ENCODE measurements at places on chromosomes 5 and 9.

DNA sequence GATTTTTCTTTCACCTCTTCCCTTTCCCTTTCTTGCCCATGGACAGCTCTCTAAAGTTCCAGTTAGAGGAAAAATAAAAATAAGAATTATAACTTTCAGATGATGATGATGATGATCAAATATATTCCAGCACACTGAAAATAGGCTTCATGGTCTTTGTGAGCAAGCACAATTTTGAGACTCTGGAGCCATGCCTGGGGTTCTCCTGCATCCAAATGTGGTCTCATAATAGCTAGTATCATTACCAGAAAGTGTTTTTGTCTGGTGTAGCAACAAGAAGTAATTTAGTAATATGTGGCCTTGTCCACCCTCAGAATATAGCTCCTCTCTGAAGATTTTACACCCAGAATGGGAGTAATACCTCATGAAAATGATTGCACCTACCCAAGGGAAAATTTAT is 150.4 kb downstream of the SNCAIP start:
- no peak for DNase-seq

GRCh38 chr5:73228052-73228451 is 55.1 kb downstream of the TMEM174 start:
- no peak for DNase-seq

- no peak for DNase-seq
These were observed 207.3 kb downstream of the ARHGAP26 start for GRCh38 chr5:142977363-142978051.

DNA sequence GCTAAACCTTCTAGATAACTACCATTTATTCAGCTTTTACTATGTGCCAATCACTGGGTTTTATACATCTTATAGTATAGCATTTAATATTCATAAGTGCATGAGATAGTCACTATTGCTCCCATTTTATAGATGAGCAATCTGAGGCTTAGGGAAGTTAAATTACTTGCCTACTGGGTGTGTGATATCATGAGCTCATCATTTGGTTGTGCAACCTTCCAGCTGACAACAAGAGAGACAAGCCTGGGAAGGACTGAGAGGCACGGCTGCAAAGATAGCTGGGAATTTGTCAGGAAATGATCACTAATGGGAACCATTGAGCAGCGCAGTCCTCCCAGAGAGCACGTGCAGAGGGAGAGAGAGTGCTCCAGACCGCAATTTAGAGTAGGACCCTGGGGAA is 481.6 kb upstream of the KIF2A start:
- no peak for DNase-seq

DNA sequence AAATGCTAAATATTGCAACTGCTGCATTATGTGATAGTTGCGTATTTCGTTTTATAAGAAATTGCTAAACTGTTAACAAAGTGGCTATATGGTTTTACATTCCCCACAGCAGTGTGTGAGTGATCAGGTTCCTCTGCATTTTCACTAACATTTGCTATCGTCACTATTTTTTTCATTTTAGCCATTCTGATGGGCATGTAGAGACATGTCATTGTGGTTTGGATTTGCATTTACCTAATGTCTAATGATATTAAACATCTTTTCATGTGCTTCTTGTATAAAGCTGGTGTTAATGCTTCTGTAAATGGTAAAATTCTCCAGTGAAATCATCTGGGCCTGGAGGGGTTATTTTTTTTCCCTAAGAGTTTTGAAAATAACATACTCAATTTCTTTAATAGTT is 61.6 kb downstream of the ERCC6L2 start:
- DNase-seq = no peak

DNA sequence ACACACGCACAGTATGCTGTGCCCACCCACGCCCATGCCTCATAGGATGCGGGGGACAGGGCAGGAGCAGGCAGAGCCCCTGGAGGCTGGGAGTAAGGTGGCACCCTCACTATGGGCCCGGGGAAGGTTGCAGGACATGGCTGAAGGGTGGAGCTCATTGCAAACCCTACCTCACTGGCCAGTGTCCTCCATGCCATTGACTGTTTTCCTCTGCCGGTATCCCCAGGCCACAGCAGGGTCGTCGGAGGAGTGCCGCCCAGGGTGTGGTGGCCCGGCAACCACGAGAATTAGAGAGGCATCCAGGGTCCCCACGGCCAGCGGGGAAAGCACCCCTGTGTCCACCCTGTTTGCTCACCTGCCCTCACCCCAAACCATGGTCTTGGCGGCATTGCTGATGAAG is 59.7 kb upstream of the FCN2 start:
- DNase-seq = no peak

DNA sequence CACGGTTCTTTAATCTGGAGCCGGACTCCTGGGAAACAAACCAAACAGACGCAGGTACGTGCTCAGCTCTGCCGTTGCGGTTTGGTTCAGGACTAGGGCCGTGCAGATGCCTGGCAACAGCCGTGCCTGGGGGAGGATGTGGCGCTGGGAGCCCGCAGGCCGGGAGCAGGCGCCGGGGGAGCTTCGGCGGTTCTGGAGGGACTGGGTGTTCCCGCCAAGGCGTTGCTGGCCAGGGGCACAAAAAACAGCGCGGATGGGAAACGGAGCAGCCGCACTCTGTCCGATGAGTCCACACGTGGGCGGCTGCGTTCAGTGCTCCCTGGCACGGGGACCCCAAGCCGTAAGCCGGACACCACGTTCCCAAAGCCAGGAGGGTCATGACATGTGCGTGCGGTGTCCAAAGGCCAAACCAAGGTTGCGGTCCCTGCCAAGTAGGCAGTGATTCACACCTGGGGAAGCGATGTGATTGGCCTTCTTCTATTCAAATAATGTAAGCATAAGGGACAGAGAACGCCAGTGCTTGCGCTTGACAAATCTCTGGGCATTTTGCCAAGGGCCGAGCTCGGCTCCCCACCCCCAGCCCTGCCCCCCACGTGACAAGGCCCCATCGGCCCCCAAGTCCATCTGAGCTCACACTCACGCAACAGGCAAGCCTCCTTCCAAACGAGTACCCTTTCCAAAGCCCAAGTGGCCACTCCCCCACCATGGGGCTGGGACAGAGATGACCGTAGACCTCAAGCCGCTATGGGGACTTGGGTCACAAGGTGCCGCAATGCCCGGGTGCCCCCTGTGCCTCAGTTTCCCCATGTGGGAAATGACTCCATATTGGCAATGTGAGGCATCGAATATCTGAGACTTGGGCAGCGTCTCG is 49.7 kb upstream of the NKD2 start:
- DNase-seq = peak; percentile 32

DNA sequence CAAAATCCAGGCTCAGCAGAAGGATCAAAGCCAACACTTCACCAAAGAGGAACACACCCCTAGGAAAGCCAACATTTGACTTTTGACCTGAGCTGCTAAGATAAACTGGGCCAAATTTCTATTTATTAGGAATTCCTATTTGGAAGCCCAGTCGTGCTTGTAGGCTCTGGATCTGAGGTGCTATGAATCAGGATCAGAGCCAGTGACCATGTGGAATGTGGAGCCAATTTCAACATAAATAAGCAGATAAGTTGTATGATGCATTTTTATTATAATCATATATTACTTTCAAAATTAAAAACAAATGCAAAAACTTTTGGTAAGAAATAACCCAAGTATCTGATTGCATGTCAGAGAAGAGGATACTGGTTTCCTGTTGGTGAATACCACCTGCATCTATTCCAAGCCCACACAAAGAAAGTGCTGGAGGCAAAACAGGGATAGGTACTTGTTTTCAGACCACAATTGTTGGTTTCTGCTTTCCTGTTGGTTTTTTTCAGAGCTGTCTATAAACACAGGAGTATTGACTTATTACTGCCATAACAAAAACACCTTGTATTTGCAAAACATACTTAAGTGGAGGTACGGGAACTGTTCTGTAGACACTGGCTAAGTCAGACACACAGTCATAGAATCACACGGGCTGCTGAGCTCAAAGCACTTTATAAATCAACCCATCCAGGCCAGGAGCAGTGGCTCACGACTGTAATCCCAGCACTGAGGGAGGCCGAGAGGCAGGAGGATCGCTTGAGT is 52.8 kb downstream of the ARL15 start:
- DNase-seq = no peak

GRCh38 chr5:17148481-17148880 is 69.0 kb upstream of the BASP1 start:
- DNase-seq = no peak

- DNase-seq = no peak
These were observed 122.3 kb upstream of the CDH10 start for GRCh38 chr5:24767086-24767485.

DNA sequence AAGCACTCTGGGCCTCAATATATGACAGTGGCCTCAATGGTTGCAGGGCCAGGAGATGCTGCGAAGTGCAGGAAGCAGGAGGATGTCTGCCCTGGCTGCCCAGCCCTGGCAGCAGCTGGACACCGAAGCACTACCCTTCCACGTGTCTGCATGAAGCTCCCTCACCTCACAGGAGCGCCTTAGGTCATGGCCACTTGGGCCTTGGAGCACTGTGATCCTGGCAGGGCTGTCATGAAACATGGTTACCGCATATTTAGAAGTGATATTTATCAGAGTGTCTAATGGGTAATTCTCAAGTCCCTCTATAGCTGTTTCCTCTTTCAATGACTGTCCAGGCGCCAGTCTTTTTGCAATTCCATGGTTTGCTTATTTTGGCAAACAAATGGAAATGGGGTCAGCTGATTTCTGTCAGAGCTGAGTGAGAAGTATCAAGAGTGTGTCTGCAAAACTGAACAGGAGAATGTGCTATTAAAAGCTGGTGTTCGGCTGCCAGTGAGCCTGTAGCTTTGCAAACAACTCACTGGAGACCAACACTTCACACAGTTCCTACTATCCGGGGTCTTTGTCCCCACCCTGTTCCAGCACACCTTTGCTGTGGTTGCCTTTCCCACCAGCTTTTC is 285.9 kb downstream of the KIF4B start:
- DNase-seq = no peak

DNA sequence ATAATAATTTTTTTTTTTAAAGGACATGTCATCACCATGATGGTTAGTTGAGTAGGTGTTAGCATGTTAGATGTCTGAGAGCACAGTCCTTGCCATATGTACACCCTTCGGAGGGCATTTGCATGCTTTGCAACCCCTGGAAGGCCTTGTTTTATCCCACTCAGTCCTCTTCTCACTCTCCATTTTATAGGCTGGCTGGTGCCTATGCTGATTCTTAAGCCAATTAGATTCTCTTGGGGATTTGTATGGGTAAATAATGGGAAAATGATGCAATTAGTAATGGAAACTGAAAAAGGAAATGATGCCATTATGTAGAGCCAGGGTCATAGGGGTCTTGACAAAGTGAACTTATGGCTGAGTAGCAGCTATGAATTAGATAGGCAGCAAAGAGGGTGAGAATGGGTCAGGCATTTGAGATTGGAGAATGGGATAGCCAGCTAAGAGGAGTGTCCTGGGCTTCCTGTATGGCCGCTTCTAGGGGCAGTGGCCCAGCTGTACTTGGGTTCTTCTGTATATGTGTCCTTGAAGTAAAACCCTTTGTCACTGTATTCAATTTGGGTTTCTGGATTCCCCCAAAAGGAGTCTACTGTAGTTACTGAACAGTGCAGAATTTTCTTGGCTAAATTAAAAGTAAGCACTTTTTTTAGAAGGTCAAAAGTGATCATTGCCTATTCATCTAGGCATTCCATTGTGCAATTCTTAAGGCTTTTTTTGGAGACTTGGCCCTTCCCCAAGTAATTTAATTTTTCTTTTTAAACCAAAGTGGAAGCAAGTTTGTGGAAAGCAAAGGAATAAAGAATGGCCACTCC is 31.6 kb downstream of the LRRTM2 start:
- DNase-seq = no peak

DNA sequence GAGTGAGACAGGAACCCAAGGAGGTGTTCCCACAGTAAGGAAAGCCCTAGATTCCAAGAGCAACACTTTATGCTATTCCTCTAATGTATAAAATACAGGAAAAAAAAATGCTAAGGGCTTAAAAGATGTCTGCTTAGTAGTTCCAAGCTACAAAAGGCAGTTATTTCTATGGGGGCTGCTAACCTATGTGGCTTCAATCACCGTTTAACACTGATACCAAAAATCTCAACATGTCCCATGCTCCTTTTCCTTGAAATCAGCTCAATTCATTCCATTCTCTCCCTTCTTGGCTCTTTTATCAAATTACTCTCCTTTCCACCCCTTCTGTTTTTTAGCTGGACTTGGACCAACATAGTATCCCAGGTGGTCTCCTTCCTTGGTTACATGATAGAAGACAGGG is 20.6 kb downstream of the CCNH start:
- no peak for DNase-seq

DNA sequence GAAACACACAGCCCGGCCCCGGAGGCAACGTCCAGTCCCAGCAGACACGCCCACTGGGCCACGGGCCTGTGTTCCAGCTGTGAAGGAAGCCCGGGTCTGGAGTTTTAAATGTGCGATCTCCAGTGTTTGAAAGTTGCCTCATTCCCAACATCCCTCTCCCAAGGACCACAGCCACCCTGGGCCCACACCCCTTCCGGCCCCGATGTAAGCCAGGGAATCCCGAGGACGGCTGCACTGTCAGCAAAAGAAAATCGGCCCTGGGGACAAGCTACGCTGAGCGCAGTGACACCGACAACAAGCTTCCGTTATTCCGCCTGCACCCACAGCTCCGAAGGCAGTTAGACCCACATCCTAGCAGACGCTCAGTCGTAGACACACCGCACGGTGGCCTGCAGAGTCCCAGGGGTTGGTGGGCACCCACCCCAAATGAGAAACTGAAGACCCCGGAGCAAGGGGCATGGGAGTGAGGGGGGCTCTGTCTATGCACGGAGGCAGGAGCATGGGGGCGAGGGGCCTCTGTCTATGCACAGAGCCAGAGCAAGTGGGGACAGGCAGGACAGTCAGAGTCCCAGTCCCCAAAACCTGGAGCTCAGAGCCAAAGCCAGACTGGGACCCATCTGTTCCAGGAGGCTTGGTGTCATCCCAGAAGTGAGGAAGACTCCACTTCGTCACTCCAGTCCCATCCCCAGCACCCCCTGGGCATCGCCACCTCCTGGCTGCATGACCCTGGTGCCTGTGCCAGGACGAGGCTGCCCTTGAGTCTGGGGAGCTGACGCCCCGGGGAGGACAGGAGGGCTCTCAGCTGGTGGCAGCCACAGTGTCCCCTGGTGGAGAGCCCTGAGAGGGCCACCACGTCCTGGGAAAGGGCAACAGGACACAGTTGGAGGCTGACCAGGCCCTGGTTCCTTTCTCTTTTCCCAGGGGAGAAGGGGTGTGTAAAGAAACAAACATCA is 23.4 kb downstream of the GLT6D1 start:
- peak; percentile 30 for DNase-seq

DNA sequence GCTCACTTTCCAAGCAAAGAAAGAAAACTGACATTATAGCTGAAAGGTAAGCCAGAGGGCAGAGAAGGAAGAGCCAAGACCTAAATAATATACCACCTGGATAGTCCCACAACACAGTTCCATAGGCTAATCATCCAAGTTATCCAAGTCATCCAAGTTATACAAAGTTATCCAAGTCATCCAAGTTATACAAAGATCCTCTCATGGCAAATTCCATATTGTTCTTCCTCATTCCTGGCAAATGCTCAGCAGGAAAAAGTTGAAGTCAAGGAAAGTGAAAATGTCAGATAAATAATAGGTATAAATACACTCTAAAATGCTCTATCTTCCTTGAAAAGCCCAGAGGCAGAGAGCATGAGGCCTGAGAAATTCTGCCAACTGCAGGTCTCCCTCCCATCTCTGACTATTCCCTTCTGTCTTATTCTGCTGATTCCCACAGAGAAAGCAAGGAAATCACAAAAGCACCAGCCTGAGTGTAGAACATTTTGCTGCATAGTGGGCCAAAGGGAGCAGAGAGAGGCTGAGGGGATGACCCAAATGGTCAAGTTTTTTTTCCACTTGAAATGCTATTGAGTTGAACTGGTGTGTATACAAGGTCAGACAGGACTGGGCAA is 12.5 kb downstream of the MCTP1 start:
- no peak for DNase-seq
